ENCODE measurements at places on chromosomes 5 and 9.

DNA sequence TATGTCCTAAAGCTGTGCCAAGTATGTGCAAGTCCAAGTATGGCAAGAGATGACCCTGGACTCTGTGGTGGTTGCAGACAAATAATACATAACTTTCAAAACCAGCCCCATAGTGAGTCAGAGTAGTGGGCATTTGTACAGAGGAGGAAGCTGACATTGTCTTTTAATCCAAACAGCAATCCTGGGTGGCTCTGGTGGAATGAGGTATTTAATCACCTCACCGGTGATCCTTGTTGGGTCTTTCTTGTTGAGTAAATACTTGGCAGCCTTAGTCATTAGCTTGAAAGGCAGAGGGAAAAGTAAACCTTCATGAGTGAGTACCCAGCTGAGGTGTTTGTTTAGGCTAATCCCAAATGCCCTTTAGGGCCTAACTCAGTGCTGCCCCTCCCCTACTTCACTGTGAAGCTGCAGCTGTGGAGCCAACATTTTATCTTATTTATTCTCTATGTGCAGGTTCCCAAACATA is 148.7 kb upstream of the SLC12A2 start:
- no peak for DNase-seq

DNA sequence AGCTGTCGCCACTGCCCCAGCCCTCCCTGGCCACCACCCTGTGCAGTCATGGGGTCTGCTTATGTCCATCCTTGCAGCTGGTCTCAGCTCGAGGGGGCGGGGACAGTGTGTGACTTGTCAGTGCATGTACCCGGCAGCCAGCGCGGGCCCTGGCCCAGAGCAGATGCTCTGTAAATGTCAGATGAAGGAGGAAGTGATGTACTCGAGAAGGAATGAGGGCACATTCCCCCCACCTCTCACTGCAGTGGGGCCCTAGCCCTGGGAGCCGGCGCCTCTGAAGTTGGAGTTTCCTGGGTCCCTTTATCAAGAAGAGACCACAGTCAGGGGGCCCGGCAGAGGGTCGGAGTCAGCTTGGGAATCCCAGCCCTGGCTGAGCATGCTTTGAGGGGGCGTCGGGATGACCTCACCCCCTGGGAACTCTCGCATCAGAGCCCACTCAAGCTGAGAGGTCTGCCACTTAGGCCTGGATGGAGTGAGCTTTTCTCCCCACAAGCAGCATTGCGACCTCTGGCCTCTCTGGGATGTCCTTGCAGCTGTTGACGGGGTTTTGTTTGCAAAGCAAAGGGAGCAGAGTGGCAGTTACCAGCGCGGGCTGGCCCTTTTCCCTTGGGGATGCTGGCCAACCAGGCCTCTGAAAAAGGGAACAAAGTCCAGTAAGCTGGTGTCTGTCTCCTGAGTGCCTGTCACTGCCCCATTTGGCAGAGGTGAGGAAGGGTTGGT is 19.0 kb downstream of the NEURL1B start:
- peak; percentile 90 for DNase-seq

DNA sequence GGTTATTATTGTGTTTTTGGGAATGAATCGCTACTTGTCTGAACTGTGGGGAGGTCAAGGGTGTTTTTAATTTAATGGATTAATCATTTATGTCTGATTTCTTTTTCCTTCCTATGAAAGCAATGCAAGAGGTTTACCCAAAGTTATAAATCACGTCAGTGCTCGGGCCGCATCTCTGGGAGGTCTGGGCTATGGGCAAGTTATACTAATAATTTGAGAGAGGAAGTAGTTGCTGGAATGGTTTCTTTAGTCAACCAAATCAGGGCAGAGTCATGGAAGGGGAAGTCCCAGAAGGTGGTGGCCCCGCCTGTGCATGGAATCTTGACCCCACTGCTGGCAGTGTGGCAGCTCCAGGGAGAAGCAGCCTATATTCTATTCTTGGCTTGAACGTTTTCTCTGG is 180.2 kb downstream of the HSPA4 start:
- no peak for DNase-seq

DNA sequence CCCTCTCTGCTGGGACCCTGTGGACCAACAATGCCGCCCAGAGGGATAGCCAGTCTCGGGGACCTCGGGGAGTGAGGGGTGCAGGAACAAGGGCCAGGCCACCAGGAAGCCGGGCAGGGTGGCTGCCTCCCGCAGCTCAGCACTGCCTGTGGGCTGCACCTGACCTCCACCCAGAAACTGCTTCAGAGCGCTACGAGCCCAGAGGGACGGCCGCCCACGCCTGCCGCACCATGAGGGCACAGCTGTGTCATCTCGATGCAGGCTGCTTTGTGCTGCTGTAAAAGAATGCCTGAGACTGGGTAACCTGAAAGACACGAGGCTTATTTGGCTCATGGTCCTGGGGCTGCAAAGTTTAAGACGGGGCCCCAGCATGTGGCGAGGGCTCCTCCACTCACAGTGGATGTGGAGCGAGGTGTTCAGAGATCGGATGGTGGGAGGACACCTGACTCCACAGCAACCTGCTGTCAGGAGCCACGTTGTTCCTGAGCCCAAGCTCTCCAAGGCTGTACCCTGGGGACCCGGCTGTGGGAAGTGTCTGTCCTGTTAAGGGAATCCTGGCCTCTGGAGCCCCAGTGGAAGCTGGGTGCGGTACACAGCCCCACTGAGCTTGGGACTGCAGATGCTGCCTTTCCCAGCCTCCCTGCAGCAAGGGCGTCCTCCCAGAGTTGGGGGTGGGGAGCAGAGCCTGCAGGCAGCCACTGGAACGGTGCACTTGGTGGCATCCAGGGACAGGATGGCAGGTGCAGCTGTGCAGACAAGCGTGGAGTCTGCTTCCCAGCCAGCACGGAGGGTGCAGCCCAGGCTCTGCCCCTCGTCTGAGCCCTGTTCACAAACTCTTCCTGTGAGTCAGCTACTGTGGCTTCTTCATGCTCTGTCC is 11.8 kb upstream of the ZDHHC11 start:
- peak; percentile 21 for DNase-seq

Data from retina (tissue), 1 donor.